ENCODE measurements at places on chromosomes 6 and 20.
A peak's percentile ranks its signal among the peaks of the same experiment; 100 is the strongest.

- peak; percentile 31 for DNase-seq
Observed at GRCh38 chr6:159217595-159218275, 48.5 kb downstream of the FNDC1 start.

DNA sequence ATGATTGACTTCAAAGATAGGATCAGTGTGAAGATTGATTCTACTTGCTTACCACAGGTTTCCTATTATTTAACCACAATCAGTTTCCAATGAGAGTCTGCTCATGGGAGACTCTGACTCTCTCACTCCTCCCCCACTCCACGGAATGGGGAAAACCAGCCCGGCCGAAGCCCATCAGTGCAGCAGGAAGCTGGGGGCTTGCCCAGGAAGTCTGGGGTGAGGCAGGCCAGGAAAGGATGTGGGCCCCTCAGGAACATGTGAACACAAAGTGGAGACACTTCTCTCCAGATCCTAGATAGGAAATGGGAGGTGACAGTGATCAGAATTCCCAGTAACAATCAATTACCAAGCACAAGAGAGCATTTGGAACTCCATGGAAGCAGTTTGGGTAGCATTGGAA lies 144.2 kb downstream of the TTLL2 start:
- no peak for DNase-seq

GRCh38 chr6:159778131-159778530 lies 11.3 kb downstream of the TCP1 start:
- DNase-seq: no peak

DNA sequence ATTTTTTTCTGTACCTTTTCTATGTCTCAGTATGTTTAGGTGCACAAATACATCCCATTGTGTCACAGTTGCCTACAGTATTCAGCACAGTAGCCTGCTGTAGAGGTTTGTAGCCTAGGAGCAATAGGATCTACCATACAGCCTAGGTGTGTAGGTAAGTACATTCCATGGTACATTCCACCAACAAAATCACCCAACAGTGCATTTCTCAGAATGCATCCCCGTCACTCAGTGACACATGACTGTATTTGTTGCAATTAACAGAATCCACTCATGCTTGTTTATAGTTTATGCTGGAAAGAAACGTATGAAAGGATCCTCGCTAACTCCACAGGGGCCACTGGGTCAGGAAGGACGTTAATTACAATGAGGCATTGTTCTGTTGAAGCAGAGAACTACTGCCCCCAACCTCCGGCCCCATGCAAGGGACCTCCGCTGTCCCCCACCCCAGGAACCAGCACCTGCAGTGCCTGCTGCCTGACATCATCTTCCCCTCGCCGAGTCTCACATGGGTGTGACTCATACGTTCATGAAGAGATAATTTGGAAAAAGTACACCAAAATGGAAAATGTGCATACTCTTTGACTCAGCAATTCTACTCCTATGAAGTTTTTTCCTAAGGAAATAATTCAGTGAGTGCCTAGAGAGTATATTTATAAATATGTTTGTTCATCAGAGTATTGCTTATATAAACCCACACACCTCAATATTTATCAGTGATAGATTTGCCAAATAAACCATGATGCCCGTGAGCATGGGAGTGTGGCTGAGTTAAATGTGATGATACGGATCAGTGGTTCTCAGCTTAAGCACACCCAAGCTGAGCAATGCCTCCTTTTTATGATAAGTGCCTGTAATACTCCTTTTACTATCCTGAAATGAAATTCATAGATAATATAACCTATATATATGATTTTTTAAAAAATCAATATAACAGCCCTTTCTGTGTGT lies 156.4 kb upstream of the ECI2 start:
- DNase-seq: no peak

GRCh38 chr20:58359441-58359840 lies 29.6 kb upstream of the VAPB start:
- no peak for DNase-seq

DNA sequence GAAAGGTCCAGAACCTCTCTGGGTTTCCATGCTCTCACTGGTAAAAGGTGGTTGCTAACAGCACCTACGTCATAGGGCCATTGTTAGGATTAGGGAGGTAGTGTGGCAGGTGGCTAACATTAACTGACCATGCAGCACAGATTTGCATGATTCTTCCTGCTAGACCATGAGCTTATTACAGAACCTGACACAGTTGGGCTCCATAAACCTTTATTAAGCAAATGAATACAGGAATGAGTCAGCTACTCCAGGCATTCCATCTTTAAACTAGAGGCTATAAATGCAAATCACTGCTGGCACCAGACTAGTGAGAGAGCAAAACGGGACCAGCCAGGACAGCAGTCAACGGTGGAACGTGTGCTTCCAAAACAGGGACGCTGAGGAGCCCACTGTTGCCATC lies 440.1 kb downstream of the PTPRT start:
- no peak for DNase-seq

DNA sequence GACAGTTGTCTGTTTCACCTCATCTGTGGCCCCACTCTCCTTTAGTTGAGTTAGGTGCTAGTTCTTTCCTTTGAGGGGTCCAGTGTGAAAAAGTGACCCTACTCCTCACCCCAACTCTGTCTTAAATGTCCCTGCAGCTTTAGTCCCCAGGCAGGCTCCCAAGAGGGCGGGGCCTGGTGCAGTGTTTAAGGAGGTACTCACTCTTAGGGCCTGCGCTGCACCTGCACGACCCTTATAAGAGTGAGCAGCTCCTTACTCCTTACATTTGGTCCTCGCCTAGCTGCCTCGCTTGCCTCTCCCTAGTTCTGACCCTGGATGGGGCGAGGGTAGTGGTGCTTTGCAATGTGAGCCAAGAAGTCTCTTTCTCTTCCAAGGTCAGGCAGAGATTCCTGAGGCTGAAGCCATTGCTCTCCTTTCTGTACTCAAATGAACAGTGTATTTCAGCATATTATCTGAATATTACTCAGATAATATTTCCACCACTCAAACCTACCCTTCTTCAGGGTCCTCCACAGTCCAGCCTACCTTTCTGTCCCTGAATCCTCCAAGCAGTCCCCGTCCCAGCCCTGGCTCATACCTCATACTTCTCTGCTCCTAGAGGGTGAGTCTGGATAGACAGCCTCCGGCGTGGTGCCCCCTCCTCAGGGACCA lies 11.9 kb upstream of the VEGFA start:
- DNase-seq: no peak

- DNase-seq: no peak
Observed at GRCh38 chr6:41423002-41423401, 87.6 kb downstream of the NCR2 start.

DNA sequence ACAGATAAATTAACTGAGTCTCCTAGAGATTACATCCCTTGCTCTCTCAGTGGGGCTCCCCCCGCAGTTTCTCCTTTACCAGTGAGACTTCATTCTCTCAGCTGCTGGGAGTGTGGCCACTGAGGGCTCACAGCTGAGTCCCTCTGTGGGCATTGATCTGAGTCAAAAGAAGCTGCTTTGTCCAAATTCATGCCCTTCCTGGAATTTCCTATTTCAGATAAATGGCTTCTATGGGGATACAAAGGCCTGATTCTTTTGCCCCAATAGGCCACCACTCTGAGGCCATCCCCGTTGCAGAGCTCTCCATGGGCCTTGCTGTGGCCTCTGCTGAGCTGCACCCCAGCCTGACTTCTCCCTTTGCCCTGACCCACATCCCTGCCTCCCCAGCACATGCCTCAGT lies 10.0 kb downstream of the CST5 start:
- DNase-seq: no peak

DNA sequence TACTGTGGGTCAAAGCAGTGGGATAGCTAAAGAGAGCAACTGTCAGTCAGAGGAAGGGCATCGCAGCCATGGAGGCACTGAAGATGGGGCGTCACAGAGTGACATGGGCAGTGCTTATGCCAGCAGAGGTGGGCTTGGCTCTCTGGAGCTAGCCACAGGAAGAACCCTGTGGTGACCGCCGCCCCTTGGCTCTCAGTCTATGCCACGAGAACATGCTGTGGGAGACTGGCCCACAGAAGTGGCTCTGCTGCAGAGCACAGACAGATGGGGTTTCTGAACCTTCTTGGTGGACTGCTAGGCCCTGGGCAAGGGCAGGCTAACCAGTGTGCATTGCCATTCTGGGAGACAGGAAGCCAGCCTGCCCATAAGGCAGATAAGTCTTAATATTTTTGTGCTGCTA lies 290.0 kb upstream of the SUPT3H start:
- no peak for DNase-seq

- DNase-seq: no peak
Observed at GRCh38 chr6:18515767-18516166, 128.6 kb downstream of the RNF144B start.

- DNase-seq: no peak
Observed at GRCh38 chr20:4809707-4810106, 88.0 kb downstream of the PRND start.

DNA sequence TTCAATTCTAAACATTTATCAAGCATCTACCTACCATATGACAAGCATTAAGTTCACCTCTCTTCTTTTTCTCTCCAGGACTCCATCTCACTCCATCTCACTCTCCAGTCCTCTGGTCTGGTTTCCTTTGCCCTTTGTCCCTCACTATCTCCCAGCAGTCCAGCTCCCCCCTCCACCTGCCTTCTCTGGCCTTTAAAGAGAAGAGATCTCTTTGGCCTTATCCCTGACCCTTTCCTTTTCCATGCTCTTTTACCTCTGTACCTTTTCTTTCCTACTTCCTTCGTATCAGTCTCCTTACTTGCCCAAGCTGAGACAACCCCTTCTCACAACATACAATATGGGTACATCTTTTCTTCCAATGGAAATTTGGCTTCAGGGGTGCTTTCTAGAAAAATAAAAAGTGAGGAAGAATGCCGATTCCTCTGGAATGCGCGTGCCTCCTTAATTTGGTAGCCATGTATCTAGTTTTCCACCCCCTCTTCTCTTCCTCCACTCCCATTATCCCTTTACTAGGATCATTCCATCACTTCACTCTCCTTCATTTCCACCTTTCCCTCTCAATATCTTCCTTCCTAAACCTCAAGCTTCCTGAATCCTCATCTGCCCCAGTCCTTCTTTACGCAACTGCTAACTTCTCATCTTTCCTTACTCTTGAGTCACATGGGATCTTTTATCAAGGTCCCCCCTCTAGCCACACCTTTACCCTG lies 745 bp upstream of the AGPAT1 start:
- DNase-seq: no peak

DNA sequence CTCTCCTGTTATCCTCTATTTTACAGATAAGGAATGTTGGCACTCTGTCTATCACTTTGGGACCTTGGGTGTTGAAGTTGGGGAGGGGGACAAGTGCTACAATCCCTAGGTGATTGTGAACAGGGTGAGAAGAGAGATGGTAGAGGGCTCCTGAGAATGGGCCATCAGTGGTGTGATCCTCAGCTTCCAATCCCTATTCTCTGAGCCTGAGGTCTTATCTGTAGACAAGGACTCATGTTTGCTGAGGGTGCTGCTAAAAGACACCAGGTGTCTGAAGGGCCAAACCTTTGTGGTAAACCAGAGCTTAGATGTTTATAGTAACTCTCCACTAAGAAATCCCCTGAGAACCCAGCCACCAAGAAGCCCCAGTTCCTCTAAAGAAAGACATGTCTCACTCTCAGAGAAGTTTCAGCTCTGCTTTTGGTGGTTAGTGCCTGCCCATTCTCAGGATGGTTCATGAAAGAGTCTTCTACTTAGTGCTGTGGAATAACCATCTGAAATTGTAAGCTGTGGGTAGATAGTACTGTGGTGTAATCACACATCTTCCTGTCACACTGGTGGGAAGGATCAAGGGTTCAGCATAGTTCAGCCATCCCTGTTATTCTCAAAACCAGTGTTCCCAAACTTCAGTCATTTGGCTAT lies 58.2 kb upstream of the IL20RA start:
- DNase-seq: peak; percentile 25

GRCh38 chr6:169146521-169146920 lies 107.1 kb downstream of the THBS2 start:
- no peak for DNase-seq

GRCh38 chr6:139860203-139860602 lies 485.8 kb upstream of the CITED2 start:
- DNase-seq: no peak

GRCh38 chr6:169959136-169960002 lies 207.9 kb downstream of the ERMARD start:
- peak; percentile 62 for DNase-seq

- DNase-seq: no peak
Observed at GRCh38 chr6:52981222-52981900, 13.7 kb downstream of the GSTA4 start.

- no peak for DNase-seq
Observed at GRCh38 chr6:47832386-47833100, 50.7 kb downstream of the OPN5 start.

DNA sequence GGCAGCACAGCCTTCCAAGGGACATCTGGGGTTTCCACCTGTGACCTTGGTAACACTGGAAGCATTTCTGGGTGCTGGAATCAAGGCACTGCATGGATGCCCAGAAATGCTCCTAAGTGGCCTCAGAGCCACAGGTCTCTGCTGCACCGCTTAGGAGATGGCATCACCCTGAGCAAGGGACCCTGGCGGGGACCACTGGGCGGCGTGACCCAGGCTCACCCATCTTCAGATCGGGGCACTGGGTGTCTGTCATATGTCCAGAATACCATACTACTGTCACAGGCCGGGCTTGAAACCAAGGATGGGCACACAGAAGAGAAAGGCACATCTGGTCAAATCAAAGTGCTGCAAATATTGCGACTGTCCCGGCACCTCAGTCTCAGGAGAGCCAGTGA lies 45.9 kb downstream of the SSR1 start:
- no peak for DNase-seq

DNA sequence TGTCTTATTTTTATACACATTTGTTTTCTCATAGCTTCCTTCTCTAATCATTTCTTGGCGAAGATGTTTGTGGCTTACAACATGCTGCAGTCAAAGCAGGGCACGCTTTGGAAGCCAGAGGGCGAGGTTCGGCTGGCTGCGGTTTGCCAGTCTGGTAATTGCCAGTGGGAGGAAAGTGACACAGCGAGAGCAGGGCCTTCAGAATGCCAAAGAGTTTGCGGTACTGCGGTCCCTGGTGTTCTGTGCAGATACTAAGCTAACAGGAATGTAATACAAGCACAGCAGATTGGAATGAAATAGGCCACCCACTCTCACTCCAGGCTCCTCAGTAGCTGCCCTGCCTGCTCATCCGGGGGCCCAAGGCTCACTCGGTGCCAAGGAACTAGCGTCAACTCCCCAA lies 58.7 kb upstream of the TGM3 start:
- DNase-seq: no peak

- no peak for DNase-seq
Observed at GRCh38 chr20:36421641-36422040, 115.5 kb downstream of the DLGAP4 start.
